ENCODE measurements at places on chromosomes 1 and 21. TPM values are rescaled to one million over a fixed set of nuclear protein-coding genes. Genes with fewer than 3 reads are reported as not detected.

DNA sequence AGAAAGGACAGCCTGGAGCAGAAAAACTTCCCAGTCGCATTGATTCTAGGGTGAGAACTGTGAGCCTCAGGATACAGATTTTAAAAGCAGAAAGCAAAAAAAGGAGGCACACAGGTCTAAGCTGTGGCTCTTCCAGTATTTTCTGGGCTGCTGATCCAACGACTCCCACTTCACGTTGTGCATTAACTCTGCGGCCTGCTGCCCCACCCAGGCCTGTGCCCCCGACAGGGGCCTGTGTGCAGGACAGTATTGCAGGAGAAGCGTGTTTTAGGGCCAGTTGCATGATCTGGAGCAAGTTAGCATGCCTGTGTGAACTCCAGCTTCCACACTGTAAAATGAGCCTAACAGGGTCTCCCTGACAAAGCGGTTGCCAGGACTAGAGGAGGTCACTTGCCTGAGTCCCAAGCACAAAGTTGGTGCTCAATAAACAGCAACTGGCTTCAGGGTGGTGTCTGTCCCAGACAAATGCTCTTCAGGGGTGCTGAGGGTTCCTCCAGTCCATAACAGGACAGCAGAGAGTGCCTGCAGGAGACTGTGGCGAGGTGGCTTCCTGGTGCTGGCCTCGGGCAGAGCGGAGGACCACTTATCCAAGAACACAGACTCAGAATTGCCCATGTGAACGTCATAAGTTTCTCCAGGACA, 66.8 kb upstream of the RAB4A start:
- no peak for DNase-seq

- DNase-seq, result no peak
These were observed 401.1 kb upstream of the LYPLAL1 start for GRCh38 chr1:218772575-218772974.

- DNase-seq, result no peak
These were observed 984.2 kb downstream of the AMY1C start for GRCh38 chr1:104733866-104734265.

Gene TMEM81
- total RNA-seq, result 3.8 TPM

GRCh38 chr1:214303141-214303930, 22.4 kb downstream of the SMYD2 start:
- no peak for DNase-seq

Gene FMO3
- total RNA-seq, result 0.86 TPM

GRCh38 chr1:33656467-33657005, 184.1 kb downstream of the ZSCAN20 start:
- no peak for DNase-seq

Gene OPTC
- total RNA-seq, result not detected

DNA sequence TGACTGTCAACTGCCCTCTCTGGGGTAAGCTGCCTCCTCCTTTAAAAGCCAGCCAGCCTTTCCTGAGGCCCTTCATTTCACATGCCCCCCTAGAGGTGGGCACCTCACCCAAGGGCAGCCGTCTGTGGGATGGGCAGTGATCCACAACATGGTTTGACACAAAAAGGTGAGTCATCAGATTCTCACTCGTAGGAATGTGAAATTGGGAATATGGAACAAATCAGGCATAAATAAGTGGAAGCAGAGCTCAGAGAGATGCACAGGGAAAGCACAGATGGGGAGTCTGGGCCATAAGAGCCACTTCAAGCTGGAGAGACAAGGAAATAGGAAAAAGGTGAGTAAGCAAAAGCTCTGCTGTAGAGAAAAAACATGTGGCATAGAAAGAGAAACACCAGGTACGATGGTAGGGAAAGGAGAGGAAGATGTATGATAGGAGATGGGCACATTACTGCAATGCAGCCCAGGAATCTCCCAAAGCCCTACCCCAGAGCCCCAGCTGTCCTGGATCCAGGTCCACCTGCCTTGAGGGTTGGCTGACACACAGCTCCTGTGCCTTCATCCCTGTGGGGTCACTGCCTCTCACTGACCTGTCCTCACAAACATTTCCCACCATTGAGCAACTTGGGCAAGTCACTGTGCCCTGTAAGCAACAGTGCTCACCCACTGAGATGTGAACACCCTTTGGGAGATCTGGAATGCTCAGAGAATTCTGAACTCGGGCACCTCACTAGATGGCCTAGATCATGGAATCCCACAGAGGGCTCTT, 86.6 kb downstream of the ASTN1 start:
- no peak for DNase-seq

Gene AGMAT
- 2.8 TPM for total RNA-seq

DNA sequence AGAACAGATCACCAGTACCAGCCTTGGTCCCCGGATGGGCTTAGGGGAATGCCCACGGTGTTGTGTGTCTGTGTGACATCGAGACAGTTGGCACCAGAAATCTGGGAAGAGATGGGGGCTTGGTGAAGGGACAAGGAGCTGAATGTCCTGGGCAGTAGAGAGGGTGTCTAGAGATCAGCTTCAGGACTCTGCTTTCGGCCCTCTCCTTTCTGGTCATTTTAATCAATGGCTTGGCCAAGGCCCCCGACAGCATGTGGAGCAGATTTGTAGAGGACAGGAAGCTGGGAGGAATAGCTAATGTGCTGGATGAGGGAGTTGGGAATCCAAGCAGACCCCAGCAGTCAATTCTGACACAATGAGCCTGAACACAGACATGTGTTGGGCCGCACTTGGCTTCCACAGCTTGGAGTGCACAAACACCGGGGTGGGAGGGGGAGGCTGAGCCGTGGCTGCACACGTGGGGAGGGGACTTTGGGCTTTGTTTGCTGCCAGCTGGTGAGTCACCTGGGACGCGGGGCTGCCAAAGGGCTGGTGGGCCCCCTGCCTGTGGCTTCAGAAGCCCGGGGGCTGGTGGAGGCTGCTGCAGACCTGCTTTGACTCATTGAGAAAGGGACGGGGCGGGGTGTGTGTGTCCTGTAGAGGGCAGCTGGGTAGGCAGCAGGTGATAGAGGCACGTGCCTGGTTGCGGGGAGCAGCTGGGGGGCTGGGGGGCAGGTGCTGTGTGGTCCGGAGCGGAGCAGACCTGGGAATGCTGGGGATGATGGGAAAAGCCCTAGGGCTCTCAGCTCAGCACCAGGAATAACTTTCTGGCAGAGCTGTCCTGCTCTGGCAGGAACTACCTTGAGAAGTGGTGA, 20.9 kb downstream of the SLC1A7 start:
- DNase-seq, result peak; percentile 59

DNA sequence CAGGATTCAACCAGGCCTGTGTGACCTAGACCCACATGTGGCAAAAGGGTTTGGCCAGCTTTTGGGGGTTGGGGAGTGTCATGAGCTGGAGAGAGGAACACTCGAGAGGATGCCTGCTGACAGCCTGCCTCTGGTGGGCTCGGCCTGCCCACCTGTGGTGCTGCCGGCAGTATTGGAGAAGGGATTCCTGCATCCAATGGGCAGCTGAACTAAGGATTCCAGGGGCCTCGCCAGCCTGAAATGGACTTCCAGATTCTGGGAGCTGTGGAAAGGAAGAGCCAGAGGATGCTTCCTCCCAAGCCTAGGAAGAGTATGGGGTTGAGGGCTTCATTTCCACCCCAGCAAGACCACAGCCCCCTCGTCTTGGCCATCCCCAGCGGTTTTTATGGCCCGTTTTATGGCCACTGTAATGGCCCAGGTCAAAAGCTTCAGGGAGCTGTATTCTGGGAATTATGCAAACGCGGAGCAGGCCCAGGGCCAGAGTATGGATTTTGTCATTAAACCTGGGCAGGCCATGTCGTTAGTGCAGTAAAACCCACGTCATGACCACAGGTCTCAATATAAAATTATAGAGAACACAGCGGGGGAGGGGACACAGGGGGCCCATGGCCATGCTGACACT, 63.6 kb downstream of the TMEM53 start:
- no peak for DNase-seq

GRCh38 chr1:232566093-232566492, 63.8 kb downstream of the SIPA1L2 start:
- no peak for DNase-seq

Gene CA14
- total RNA-seq, result 2.4 TPM

GRCh38 chr1:243923292-243924171, 73.5 kb upstream of the AKT3 start:
- no peak for DNase-seq

Gene ZBTB21
- total RNA-seq, result 22.8 TPM

GRCh38 chr1:216721863-216722262, 1.4 kb downstream of the ESRRG start:
- no peak for DNase-seq

DNA sequence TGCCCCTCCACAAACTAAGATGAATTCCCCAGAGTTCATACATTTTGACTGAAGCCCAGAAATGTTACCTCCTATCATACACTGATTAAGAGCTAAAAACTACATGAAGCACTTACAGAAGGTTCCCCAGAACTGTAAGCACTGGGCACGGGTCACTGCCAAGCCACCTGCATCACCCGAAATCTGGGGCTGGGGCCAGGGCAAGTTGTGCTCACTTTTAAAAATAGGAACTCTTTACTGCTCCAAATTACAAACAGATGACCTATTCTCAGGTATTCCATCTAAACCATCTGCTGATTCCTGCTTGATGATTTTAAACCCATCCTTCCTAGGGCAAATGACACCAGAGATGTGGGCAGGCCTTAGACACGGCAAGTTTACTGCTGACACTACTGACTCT, 4.8 kb downstream of the SETD4 start:
- no peak for DNase-seq

Gene CLCA4
- 0.20 TPM for total RNA-seq

Gene MSH4
- 0.32 TPM for total RNA-seq

Gene CCDC17
- total RNA-seq, result 2.8 TPM

- no peak for DNase-seq
These were observed 17.8 kb downstream of the GBP6 start for GRCh38 chr1:89381618-89382017.

- no peak for DNase-seq
These were observed 36.3 kb upstream of the C1orf21 start for GRCh38 chr1:184350573-184350972.

DNA sequence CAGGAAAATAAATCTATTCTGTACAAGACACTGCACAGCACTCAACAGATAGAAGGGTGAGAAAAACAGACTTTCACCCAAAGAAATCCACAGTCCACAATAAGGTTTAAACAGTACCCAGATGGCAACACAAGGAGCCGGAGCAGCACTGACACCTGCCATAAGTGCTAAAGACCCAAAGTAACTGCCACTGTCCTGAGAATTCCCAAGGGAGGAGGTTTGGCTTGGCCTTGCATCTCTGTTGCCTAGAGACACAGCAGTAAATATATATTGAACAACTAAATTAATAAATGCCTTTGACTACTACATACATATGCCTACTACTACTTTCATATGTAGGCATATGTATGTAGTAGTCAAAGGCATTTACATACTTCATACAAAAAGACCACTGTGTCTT, 68.0 kb downstream of the VAV3 start:
- DNase-seq, result no peak

- DNase-seq, result no peak
These were observed 22.9 kb upstream of the SUMO3 start for GRCh38 chr21:44840771-44841170.

DNA sequence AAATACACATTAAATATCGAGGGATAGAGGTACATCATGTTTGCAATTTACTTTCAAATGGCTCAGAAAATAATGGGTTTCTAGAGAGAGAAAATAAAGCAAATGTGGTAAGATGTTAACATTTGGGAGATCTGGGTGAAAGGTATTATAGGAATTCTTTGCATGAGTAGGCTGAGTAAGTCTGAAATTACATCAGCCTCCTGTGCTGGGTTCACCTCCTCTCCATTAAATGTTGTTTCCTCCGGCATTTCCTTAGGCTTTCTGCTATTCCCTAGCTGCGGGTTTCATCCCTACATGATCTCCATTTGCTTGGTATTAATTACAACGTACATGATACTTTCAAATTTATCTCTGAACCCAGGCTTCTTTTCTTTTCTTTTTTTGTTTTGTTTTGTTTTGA, 31.6 kb downstream of the ZMYND12 start:
- DNase-seq, result no peak

Data from mucosa of gallbladder (tissue), 1 donor.